ENCODE measurements at places on chromosomes 6 and 20.

GRCh38 chr6:14897831-14898230 lies 348.0 kb upstream of the JARID2 start:
- DNase-seq = no peak

DNA sequence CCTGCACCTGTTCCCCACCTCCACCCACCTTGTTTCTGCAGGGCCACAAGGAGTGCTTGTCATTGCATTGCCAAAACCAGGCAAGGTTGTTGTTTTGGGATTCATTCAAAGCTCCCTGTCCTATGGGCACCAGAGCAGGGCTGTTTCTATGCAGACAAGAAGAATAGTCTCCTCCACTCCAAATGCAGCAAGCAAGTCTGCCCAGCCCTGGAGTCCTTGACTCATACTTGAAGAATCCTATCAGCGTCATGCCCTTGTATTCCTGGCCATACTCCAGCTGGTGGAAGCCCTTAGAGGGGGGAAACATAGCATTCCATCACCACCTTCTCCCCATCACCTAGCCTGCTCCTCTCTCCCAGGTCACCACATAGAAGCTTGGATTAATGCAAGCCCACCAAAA lies 145.3 kb upstream of the ECI2 start:
- DNase-seq = no peak

DNA sequence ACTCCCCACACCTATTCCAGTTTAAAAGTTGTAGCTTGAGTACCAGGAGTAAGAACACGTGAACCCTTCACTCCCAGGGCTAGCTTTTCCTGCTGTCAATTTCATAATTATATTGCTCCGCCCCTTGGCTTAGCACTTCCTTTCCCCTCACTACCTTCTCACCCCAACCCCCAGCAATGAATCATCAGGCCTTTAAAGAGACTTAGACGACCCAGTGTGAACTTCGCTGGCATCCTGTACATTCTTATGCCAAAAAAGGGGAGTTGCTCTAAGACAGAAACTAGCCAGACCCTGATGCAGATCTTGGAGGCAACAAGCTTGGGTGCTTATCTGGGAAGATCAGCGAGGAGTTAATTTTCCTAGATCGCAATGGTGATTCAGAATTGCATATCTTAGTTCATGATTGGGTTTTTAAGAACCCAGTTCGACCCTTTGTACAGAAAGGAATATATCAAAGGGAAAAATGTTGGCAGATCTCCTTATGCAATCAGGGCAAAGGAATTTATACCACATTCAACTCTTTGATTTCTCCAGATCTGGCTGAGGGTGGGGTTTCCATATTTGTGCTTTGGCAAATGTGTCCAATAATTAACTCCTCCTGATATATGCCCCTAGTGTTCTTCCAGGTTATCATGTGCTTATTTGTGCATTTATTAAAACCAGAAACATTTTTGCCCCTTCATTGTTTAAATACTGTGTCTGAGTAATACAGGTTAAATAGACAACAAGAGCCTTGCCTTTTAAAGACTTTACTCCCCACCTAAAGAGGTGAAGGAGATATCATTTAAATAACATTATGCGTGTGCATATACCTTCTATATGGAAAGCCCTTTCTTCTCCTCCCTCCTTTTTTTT lies 8.1 kb upstream of the ATXN1 start:
- DNase-seq = no peak

DNA sequence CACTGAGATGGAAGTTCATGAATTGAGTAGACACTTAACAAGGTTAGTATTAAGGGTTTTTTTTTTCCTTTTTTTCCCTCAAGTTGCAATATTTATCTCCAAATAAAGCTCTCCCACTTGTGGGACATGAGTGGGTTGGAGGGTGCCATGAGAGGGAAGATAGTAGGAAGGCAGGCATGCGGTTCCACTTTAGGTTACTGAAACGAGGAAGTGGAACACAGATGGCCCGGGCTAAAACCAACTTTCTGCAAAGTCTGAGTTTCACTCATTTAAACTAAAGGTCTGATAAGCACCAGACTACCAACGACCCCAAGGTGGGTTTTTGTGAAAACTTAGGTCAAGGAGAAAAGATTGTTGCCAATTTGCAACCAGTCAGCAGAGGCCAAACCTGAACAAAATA lies 42.2 kb downstream of the TBC1D7 start:
- DNase-seq = no peak

GRCh38 chr6:150417250-150417649 lies 48.4 kb downstream of the IYD start:
- DNase-seq = no peak

DNA sequence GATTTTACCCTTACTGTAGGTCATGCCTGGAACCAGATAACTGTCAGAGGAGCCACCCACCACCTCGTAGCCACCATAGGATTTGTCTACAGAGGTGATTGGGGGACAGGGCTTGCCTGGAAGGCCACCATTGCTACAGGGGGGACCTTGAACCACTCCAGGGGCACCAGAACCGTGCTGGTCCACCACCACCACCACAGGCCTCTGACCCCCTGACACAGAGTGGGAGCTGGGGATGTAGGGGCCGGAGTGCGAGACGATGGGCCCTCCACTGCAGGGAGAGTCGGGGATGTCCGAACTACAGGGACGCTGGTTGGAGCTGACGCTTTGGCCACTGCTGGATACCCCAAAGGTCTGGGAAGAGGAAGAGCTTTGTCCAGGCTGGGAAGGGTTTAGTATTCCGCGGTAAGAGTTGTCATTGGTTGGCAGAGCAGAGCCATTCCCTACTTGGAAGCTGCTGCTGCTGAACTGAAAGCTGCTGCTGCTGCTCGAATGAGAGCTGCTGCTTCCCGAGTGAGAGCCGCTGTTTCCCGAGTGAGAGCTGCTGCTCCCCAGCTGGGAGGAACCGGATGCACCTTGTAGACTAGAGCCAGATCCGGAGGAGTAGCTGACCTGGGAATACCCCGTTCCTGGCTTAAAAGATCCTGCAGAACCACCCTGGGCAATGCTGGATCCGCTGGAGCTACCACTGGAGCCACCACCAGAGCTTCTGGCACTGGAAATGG lies 2.2 kb downstream of the PSORS1C1 start:
- DNase-seq = no peak

DNA sequence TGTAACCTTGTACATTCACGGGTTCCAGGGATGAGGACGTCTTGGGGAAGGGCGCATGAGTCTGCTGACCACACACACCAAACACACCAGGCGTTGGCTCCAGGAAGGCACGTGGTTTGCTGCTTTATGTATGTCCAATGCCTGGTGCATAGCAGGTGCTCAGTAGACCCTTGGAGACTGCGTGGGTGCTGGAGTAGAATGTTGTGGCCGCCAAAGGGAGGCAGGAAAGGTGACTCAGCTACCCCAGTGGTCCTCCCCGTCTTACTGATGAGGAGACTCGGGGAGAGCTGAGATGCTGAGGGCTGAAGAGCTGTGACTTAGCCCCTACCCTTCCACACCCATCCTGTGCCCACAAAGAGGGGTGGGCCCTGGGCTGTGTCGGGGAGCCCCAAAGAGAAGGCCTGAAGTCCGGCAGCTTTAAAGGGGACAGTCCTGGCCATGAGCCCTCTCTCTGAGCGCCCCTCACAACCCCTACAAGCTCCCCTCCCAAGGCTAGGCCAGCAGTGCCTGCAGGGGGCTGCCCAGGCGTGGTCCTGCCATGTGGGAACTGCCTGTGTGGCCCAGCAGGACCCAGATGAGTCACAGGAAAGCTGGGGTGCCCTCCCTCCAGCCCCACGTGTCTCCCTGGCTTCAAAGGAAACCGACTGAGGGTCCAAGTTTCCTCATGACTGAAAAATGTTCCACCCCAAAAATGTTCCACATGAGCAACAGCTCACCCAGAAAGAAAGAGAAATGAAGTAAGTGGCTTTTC lies 28.0 kb upstream of the PTGIS start:
- no peak for DNase-seq

GRCh38 chr6:135191508-135192255 lies 10.6 kb downstream of the MYB start:
- DNase-seq = no peak

- no peak for DNase-seq
Observed at GRCh38 chr6:39330057-39330456, 7.6 kb upstream of the KCNK16 start.

- peak; percentile 7 for DNase-seq
Observed at GRCh38 chr6:43107344-43108062, 31.4 kb downstream of the PTK7 start.

DNA sequence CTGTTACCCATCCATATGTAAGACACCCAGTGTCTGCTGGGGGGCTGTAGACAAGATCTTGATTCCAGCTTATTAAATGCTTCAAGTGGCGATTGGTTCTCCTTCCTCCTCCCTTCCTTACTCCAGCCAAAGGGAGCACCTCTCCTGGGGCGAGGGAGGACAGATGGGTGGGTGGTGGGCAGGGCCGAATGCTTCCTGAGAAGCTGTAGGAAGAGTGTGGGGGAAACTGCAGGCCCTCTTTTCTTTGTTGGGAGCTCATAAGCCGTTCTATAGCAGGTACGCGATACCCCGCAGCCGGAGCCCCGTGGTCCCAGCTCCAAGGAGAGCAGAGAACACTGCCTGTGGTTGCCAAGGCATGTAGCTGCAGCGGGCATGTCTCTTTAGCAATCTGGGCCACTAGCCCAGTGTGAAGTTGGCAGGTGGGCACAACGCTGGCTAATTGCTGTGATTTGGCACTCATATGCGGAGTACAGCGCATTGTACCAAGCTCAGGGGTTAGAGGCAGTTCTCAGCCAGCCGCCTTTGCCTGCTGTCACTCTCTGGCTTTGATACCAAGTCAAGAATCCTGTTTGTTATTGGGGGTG lies 14.7 kb upstream of the KCNG1 start:
- DNase-seq = no peak
